Heart left ventricle (tissue), 16 donors: ENCODE measurements at places on chromosomes 11 and 22. TPM values are rescaled to one million over a fixed set of nuclear protein-coding genes. Genes with fewer than 3 reads are reported as not detected.

- no peak for DNase-seq
- H3K36me3 ChIP-seq: peaks cover 12% of the 10 kb centered on the region
- no peak overlapping the region for H3K4me3 ChIP-seq
Measured at GRCh38 chr11:46463701-46464421, 72.3 kb upstream of the CHRM4 start.

- no peaks in the 10 kb centered on the region for H3K36me3 ChIP-seq
- H3K27ac ChIP-seq: no peak overlapping the region
- peaks cover 35% of the 10 kb centered on the region for H3K27me3 ChIP-seq
- DNase-seq: no peak
- H3K4me1 ChIP-seq: no peaks in the 10 kb centered on the region
- H3K4me3 ChIP-seq: no peak overlapping the region
Measured at GRCh38 chr11:134474942-134475341, 62.9 kb upstream of the B3GAT1 start.

GRCh38 chr11:117997406-117997805, 11.2 kb downstream of the IL10RA start:
- H3K27ac ChIP-seq: no peak overlapping the region
- H3K4me1 ChIP-seq: peaks cover 98% of the 10 kb centered on the region
- H3K4me3 ChIP-seq: no peak overlapping the region
- H3K36me3 ChIP-seq: no peaks in the 10 kb centered on the region
- H3K27me3 ChIP-seq: no peaks in the 10 kb centered on the region

GRCh38 chr11:8017894-8018483, 30.9 kb downstream of the EIF3F start:
- H3K4me1 ChIP-seq: peaks cover 5% of the 10 kb centered on the region
- H3K36me3 ChIP-seq: no peaks in the 10 kb centered on the region
- peak overlapping the region; percentile 60 for H3K4me3 ChIP-seq
- no peak overlapping the region for H3K27ac ChIP-seq
- DNase-seq: no peak

- H3K27me3 ChIP-seq: no peaks in the 10 kb centered on the region
- H3K4me3 ChIP-seq: no peak overlapping the region
- DNase-seq: peak; percentile 35
- H3K27ac ChIP-seq: no peak overlapping the region
- no peaks in the 10 kb centered on the region for H3K4me1 ChIP-seq
Measured at GRCh38 chr11:114774599-114775361, 96.5 kb downstream of the NXPE2 start.

DNA sequence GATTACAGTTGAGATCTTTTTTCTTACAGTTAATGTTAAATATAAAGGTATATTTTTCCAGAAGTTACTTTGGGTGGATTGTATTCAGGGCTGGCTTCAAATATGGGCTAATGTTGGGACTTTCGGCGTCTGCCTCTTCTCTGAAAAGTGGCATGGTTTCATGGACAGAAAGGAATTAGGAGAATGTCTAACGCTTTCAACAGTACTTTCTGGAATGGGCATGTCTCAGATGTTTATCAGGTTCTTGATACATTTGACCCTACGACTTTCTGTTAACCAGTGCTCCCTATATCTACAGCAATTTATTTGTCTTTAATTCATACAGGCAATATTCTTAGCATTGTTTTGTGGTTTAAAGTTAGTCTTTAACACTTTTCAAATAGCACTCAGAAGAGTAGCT, 33.7 kb downstream of the ZC3H12C start:
- no peak overlapping the region for H3K27ac ChIP-seq
- no peaks in the 10 kb centered on the region for H3K36me3 ChIP-seq
- DNase-seq: no peak
- H3K27me3 ChIP-seq: no peaks in the 10 kb centered on the region
- peaks cover 4% of the 10 kb centered on the region for H3K4me1 ChIP-seq

DNA sequence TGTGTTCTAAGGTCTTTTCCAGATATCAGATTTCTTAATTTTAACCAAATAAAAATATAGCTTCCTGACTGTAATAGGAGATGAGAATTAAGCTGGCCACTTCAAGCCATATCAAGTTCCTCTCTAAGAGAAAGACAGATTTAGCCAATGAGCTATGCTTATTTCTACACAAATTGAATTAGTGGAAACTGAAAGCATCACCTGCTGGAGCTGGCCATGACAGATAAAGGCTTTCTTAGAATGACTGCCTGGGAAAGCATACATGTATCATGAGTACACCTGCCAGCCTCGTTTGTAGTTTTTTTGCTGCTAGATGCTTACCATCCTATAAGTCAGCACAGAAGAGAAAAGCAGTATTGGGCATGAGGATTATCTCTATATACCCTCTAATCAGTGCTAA, 53.5 kb upstream of the DBX1 start:
- H3K4me1 ChIP-seq: no peaks in the 10 kb centered on the region
- H3K27ac ChIP-seq: no peak overlapping the region
- no peak overlapping the region for H3K4me3 ChIP-seq

GRCh38 chr11:106608677-106609076, 409.6 kb downstream of the GUCY1A2 start:
- H3K4me3 ChIP-seq: no peak overlapping the region
- H3K27me3 ChIP-seq: no peaks in the 10 kb centered on the region
- no peaks in the 10 kb centered on the region for H3K36me3 ChIP-seq

Gene SUN2
- total RNA-seq: 405 TPM

GRCh38 chr22:20238901-20239675, 29.0 kb downstream of the RTN4R start:
- peaks cover 54% of the 10 kb centered on the region for H3K4me1 ChIP-seq
- peak overlapping the region; percentile 44 for H3K4me3 ChIP-seq
- H3K27ac ChIP-seq: peak overlapping the region; percentile 94
- DNase-seq: peak; percentile 70

GRCh38 chr22:20389288-20389687, 4.7 kb upstream of the ZNF74 start:
- H3K4me1 ChIP-seq: no peaks in the 10 kb centered on the region
- no peak overlapping the region for H3K4me3 ChIP-seq
- H3K36me3 ChIP-seq: no peaks in the 10 kb centered on the region
- peaks cover 16% of the 10 kb centered on the region for H3K27me3 ChIP-seq
- H3K27ac ChIP-seq: no peak overlapping the region
- no peak for DNase-seq

- no peaks in the 10 kb centered on the region for H3K4me1 ChIP-seq
- no peaks in the 10 kb centered on the region for H3K36me3 ChIP-seq
- H3K27ac ChIP-seq: no peak overlapping the region
- no peak for DNase-seq
- H3K27me3 ChIP-seq: no peaks in the 10 kb centered on the region
- no peak overlapping the region for H3K4me3 ChIP-seq
Measured at GRCh38 chr11:127972816-127973215, 614.5 kb downstream of the ETS1 start.

GRCh38 chr22:42805998-42806830, 50.9 kb downstream of the ARFGAP3 start:
- no peak overlapping the region for H3K4me3 ChIP-seq
- peaks cover 21% of the 10 kb centered on the region for H3K4me1 ChIP-seq
- DNase-seq: no peak
- H3K36me3 ChIP-seq: peaks cover 75% of the 10 kb centered on the region
- no peaks in the 10 kb centered on the region for H3K27me3 ChIP-seq

Gene KRTAP5-2
- total RNA-seq: not detected

GRCh38 chr11:1832211-1832919, 2.4 kb upstream of the SYT8 start:
- H3K27ac ChIP-seq: no peak overlapping the region
- no peaks in the 10 kb centered on the region for H3K36me3 ChIP-seq
- H3K4me1 ChIP-seq: peaks cover 13% of the 10 kb centered on the region
- H3K27me3 ChIP-seq: peaks cover 7% of the 10 kb centered on the region
- DNase-seq: peak; percentile 80

DNA sequence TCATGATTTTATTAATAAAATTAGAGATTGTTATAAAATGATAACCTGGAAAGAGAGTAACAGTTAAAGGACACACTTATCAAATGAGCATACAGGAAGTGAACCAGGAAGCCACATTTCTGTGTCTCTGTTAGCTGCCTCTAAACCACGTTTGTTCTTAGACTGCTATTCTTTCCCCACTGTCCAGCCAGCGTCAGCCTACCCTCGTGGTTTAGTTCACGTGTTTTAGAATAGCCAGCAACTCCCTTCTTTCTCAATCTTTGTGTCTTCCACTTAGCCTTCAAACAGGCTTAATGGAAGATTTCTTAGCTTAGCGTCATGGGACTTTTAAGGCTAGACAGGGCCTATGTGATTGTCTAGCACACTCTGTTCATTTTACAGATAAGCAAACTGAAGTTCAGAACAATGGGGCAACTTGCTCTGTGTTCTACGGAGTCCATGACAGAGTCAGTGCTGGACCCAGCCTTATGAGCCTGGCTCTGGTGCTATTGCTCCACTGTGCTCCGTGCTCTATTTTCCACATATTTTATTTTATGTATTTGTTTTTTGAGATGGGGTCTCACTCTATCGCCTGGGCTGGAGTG, 27.2 kb downstream of the GRAMD1B start:
- no peaks in the 10 kb centered on the region for H3K4me1 ChIP-seq
- H3K27me3 ChIP-seq: no peaks in the 10 kb centered on the region
- no peaks in the 10 kb centered on the region for H3K36me3 ChIP-seq
- H3K4me3 ChIP-seq: no peak overlapping the region
- no peak for DNase-seq
- H3K27ac ChIP-seq: peak overlapping the region; percentile 86

DNA sequence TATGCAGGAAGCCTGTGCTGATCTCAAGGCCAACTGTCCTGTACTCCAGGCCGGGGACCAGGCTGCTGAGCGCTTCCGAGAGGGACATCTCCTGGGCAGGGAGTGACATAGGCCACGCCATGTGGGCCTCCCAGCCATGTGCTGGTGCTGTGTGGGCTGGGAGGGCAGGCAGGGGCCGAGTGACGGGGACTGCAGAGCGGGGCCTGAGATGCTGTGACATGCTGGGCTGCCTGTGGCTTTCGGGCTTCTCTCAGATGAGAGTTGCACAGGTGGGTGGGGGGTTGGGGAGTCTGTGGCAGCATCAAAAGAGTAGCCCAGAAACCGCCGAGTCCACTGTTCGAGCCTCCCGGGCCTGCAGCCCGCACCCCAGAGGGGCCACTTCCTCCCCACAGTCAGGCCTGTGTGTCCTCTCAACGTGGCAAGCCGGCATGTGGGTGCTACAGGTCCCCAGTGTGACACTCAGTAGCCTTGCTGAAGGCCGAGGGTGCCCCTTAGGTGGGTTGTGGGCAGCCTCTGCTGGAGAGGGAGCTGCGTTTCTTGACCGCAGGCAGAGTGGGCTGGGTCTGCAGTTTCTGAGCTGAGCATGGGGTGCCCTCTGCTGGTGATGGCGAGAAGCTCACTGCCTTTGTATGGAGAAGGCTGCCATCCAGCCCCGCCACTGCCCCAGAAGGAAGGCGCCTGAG, 101.2 kb downstream of the BCR start:
- H3K27me3 ChIP-seq: no peaks in the 10 kb centered on the region
- H3K36me3 ChIP-seq: no peaks in the 10 kb centered on the region
- DNase-seq: peak; percentile 89
- peaks cover 28% of the 10 kb centered on the region for H3K4me1 ChIP-seq
- H3K27ac ChIP-seq: no peak overlapping the region

Gene ARHGAP1
- 118 TPM for total RNA-seq

- H3K27ac ChIP-seq: no peak overlapping the region
- H3K36me3 ChIP-seq: no peaks in the 10 kb centered on the region
- H3K4me1 ChIP-seq: no peaks in the 10 kb centered on the region
- DNase-seq: no peak
- H3K4me3 ChIP-seq: no peak overlapping the region
- no peaks in the 10 kb centered on the region for H3K27me3 ChIP-seq
Measured at GRCh38 chr11:129598378-129598777, 217.3 kb upstream of the TMEM45B start.

Gene MS4A12
- total RNA-seq: not detected

Gene P2RY6
- 1.3 TPM for total RNA-seq

GRCh38 chr11:69657456-69657910, 16.5 kb downstream of the CCND1 start:
- no peaks in the 10 kb centered on the region for H3K27me3 ChIP-seq
- no peak overlapping the region for H3K4me3 ChIP-seq
- peak; percentile 37 for DNase-seq
- no peak overlapping the region for H3K27ac ChIP-seq

GRCh38 chr11:79352349-79352703, 88.5 kb downstream of the TENM4 start:
- no peak overlapping the region for H3K27ac ChIP-seq
- no peak overlapping the region for H3K4me3 ChIP-seq
- no peaks in the 10 kb centered on the region for H3K27me3 ChIP-seq

Gene IGLL5
- 1.2 TPM for total RNA-seq

- peak overlapping the region; percentile 92 for H3K27ac ChIP-seq
- H3K36me3 ChIP-seq: peaks cover 15% of the 10 kb centered on the region
- DNase-seq: peak; percentile 99
- H3K4me1 ChIP-seq: peaks cover 53% of the 10 kb centered on the region
- H3K4me3 ChIP-seq: peak overlapping the region; percentile 65
Measured at GRCh38 chr11:67239783-67240575, 26.3 kb upstream of the GRK2 start.

GRCh38 chr11:116777056-116777455, 4.3 kb upstream of the BUD13 start:
- H3K4me1 ChIP-seq: peaks cover under 1% of the 10 kb centered on the region
- no peaks in the 10 kb centered on the region for H3K27me3 ChIP-seq
- no peak overlapping the region for H3K4me3 ChIP-seq
- no peak for DNase-seq
- peaks cover 14% of the 10 kb centered on the region for H3K36me3 ChIP-seq

GRCh38 chr11:76291576-76292526, 85.5 kb upstream of the WNT11 start:
- H3K36me3 ChIP-seq: no peaks in the 10 kb centered on the region
- no peak overlapping the region for H3K27ac ChIP-seq
- DNase-seq: no peak
- H3K27me3 ChIP-seq: no peaks in the 10 kb centered on the region
- no peaks in the 10 kb centered on the region for H3K4me1 ChIP-seq
- no peak overlapping the region for H3K4me3 ChIP-seq

DNA sequence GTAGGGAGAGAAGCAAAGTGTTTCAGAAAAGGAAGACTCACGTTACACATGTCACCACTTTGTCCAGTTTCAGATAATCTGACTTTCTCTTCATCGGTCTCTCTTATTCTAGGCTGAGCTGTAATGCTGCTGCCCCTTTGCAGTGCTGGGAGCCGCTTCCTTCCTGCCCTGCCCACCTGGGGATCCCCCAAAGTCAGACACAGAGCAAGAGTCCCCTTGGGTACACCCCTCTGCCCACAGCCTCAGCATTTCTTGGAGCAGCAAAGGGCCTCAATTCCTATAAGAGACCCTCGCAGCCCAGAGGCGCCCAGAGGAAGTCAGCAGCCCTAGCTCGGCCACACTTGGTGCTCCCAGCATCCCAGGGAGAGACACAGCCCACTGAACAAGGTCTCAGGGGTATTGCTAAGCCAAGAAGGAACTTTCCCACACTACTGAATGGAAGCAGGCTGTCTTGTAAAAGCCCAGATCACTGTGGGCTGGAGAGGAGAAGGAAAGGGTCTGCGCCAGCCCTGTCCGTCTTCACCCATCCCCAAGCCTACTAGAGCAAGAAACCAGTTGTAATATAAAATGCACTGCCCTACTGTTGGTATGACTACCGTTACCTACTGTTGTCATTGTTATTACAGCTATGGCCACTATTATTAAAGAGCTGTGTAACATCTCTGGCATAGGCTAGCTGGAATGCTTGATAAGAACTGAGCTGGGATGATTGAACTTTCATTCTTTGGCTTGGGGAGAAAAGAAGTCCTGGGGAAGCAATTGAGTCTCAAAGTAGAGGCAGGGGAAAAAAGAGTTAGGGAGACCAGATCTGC, 31.2 kb upstream of the SMIM35 start:
- no peak overlapping the region for H3K4me3 ChIP-seq
- H3K36me3 ChIP-seq: no peaks in the 10 kb centered on the region
- peak overlapping the region; percentile 58 for H3K27ac ChIP-seq
- H3K27me3 ChIP-seq: no peaks in the 10 kb centered on the region
- H3K4me1 ChIP-seq: peaks cover 10% of the 10 kb centered on the region

- H3K4me3 ChIP-seq: no peak overlapping the region
- no peak for DNase-seq
- no peaks in the 10 kb centered on the region for H3K27me3 ChIP-seq
- no peaks in the 10 kb centered on the region for H3K36me3 ChIP-seq
Measured at GRCh38 chr11:131662317-131662972, 292.0 kb downstream of the NTM start.
